HT1080 (cell line): ENCODE measurements at places on chromosomes 5 and 9. TPM values are rescaled to one million over a fixed set of nuclear protein-coding genes. Genes with fewer than 3 reads are reported as not detected.

Gene ZDHHC11B
- 0.40 TPM in 1 of 2 replicates, not detected in the other for total RNA-seq

DNA sequence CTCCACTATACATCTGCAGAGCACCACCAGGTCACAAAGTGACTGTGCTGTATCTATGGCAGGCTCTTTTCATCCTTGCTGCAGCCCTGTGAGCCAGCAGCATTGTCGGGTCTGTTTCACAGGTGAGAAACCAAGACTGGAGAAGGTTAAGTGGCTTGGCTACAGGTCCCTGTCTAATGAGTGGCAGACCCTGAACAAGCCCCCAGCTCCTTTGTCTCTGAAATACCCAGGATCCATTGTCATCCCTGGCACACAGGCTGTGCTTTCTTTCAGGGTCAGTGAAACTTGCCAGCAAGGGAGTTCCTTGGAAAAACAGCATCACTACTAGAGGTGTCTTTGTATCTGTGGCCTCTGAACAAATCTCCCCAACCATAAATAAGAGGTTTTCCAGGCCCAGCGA is 27.6 kb upstream of the CXCL14 start:
- no peak for DNase-seq

GRCh38 chr5:112012104-112012503 is 255.1 kb upstream of the NREP start:
- DNase-seq = no peak

DNA sequence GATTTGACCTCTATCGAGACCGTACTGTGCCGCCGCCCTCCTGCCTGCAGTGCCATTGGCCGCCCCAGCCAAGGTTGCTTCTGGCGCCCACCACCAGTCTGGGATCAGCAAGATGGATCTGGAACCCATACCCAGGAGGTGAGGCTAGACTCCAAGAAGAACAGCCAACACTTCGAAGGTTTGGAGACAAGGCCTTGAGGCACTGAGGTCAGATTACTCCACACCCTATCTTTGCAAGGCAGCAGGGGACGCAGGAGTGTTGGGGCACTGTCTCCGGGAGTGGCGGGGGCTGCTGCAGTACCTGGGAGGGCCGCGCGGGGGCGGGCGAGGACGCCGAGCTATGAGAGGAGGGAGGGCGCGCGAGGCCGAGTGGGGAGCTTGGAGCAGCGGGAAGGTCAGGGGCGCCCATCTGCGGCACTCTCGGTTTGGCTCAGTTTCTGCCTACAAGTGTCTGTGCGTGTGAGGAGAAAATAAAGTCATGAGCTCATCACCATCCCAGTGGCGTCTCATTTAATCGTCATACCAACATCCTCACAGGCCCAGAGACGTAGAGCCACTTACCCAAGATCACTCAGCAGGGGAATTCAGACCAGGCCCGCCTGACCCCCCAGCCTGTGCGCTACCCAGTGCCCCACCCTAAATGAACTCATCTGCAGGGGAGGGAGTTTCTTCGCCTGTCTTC is 20.5 kb upstream of the PSD2 start:
- DNase-seq = peak; percentile 42

Gene CDO1
- 1.4 and 3.3 TPM in 2 replicates for total RNA-seq

GRCh38 chr5:36079200-36079781 is 12.6 kb upstream of the UGT3A2 start:
- DNase-seq = peak; percentile 49
